ENCODE measurements at places on chromosomes 3 and 15. TPM values are rescaled to one million over a fixed set of nuclear protein-coding genes. Genes with fewer than 3 reads are reported as not detected.
A peak's percentile ranks its signal among the peaks of the same experiment; 100 is the strongest.

GRCh38 chr15:78003539-78004008, 73.9 kb downstream of the TBC1D2B start:
- DNase-seq = no peak

- peak; percentile 94 for DNase-seq
These were observed 15.7 kb downstream of the BHLHE40 start for GRCh38 chr3:4994823-4995499.

GRCh38 chr3:172564499-172564898, 41.3 kb upstream of the TNFSF10 start:
- DNase-seq = no peak

GRCh38 chr15:68057034-68057433, 2.9 kb downstream of the PIAS1 start:
- no peak for DNase-seq

DNA sequence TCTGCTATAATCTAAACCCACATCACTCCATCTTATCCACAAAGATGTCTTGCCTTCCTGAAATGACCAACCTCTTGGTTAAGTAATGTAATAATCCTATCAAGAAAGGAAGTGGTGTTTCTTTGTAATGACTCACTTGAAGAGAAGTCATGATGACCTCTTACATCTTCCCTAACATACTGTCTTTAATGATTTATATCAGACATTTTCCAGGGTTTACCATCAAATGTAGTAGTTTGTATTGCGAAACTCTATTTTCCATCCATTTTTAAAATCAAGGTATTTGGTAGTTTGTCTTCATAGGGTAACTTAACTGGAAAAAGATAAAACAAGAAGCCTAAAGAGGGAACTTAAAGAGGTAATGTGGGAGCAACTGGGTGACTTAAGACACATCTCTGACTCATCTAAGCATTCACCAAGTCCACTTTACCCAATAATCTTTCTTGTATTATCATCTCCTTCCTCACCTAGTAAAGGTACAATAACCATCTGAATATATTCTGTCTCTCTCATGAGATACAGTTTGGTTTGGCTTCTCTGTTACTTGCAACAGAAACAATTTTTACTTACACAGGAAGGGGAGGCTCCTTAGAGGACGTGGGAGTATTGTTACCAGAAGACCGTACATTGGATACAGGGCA, 5.7 kb upstream of the MAPK6 start:
- DNase-seq = no peak

DNA sequence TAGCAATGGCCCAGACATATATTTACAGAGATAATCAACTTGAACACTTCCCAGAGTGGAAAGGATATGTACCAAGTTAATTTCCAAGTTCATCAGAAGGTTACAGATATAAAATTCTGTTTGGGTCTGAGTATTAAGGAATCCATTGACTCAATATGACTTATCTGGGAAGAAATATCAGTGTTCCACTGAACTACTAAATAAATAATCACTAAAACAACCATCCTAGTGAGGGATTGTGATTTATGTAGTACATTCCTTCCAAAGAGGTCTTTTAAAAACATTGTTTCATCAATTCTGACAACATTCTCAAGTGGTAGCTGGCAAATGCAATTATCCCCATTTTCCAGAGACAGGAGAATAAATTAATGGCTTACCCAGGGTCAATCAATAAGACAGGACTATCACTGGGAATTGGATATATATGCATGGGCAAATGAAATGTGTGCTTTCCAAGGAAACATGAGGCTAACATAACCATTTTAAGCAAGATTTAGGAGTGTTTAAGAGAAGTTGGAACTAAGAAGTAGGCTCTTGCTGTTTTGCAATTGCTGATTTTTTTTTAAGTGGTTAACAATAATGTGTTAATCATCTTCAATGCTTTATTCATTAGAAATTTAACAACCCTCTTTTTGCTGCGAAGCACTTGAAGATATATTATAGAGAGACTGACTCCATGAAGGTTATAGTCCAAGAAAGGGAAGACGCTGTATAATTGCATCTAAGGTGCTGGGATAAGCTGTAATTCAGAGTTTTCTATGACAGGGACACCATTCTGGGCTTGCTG, 37.9 kb downstream of the SLC9A9 start:
- DNase-seq = no peak

- DNase-seq = peak; percentile 7
These were observed 160.7 kb upstream of the TNIK start for GRCh38 chr3:171620825-171621434.

DNA sequence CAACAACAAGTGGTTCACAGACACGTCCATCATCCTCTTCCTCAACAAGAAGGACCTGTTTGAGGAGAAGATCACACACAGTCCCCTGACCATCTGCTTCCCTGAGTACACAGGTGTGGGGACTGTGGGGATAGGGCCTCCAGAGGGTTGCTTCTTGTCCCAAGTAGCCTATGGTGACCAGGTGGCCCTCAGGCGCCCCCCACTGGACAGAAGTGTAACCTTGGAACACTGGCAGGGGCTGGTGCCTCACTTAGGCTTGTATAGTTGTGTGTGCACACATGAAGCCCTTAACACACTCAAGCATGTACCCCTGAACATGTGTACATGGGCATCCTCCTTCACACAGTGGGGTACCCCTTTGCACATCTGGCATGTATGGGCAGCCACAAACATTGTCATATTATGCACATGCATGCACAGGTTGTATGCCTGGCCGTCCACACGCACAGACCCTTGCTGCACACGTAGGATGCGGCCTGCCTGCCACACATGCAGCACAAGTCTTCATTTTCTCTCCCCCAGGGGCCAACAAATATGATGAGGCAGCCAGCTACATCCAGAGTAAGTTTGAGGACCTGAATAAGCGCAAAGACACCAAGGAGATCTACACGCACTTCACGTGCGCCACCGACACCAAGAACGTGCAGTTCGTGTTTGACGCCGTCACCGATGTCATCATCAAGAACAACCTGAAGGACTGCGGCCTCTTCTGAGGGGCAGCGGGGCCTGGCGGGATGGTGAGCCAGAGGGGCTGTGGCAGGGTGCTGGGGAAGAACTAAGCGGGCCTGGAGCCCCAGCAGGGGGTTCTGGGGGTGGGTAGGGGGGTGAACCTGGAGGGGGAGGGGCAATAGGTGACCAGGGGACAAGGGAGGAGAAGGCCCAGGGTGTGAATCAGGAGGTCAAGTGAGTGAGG, 11.7 kb upstream of the SEMA3B start:
- no peak for DNase-seq

DNA sequence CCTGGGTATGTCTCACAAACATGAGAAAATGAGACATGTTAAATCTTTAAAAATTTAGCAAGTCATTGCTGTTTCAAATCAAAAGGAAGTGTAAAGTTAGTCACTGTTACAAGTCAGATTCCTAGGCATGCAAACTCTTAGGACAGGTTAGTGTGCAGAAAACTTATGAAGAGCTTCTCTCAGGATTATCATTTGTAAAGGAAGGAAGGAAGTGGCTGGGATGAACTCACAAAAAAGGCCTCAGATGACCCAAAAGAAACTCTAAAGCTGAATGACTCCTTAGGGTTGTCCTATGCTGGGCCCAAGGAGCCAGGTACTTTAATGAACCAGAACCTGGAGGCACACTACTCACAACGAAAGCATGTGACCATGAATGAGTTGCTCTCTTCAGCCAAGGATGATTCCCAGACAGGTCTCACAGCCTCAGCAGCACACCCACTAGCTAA, 25.0 kb downstream of the MSL2 start:
- no peak for DNase-seq

- no peak for DNase-seq
These were observed 50.3 kb downstream of the HERC1 start for GRCh38 chr15:63783441-63783840.

GRCh38 chr3:149599236-149599635, 58.6 kb downstream of the WWTR1 start:
- DNase-seq = no peak

GRCh38 chr3:128347282-128347681, 119.4 kb downstream of the DNAJB8 start:
- DNase-seq = no peak

DNA sequence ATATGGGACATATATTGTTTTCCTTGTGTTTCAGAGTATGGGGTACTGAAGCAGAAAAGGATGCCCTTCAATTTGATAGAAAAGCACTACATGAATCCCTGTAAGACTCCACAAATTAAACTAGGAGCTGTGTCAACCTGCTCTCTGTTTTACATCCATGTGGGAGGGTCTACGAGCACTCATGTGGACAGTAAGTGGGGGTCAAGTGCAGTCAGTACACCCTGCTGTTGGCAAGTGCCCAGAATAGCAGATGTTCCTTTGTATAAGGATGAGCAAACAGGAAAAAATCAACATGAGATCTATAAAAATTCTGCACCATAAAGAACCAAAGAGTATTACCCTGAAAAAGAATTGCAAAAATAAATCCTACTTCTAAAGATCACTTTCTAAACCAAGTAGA, 659.9 kb downstream of the SI start:
- no peak for DNase-seq

GRCh38 chr3:102745881-102746280, 311.1 kb downstream of the ZPLD1 start:
- DNase-seq = peak; percentile 4

Gene ACSBG1
- total RNA-seq = 0.71 TPM

Gene C3orf49
- not detected for total RNA-seq

Gene GATM
- 3.1 TPM for total RNA-seq

Gene MNS1
- total RNA-seq = 1.9 TPM

Gene ZNF662
- not detected for total RNA-seq
